Stimulated activated naive B cell treated with anti-CD40 and anti-IgM and Interleukin-4, amounts not matched to agents 10 μg/mL and 1 μg/mL and 100 μg/mL, for 72 hours (primary cell): ENCODE measurements at places on chromosomes 11 and 22.

GRCh38 chr11:44207292-44207691 lies 102.6 kb downstream of the ALX4 start:
- DNase-seq, result no peak

GRCh38 chr11:2911785-2912391 lies 17.3 kb downstream of the PHLDA2 start:
- no peak for DNase-seq

DNA sequence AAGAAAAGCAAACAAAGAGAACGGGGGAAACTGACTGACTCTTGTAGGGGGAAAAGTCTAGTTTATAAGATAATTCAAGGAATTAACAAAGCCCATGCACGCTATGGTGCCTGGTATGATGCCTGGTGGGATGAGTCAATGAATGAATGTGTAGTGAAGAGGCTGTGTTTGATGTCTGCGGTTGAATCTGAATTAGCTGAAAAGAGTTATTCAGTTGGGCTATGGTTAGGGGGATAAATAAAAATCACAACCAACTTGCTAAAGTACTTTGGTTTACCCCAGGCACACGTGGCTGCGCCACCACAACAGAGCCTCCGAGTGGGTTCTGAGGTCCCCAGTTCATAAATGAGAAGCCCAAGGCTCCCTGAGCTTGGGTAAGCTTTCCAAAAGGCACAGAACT lies 369.3 kb upstream of the SYN3 start:
- no peak for DNase-seq

GRCh38 chr11:77425346-77425745 lies 48.5 kb downstream of the PAK1 start:
- DNase-seq, result no peak

DNA sequence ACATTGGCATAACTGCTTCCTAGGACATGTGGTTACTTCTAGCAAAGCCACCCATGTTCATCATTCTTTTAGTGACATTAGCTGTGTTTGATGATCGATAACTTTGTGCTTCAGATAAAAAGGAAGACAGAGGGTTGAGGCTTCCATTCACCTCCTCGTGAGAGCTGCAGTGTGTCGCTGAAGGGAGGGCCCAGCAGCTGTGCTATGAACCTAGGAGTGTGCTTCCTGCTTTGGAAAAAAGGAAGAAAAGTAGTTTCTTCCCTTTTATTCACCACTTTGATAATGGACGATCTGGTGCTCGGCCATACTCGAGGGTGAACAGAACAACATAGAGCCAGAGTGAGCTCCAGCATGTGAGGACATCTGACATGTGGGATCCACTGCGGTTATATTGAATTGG lies 6.1 kb upstream of the RFPL2 start:
- DNase-seq, result no peak

GRCh38 chr11:83520849-83521248 lies 234.7 kb upstream of the CCDC90B start:
- no peak for DNase-seq

DNA sequence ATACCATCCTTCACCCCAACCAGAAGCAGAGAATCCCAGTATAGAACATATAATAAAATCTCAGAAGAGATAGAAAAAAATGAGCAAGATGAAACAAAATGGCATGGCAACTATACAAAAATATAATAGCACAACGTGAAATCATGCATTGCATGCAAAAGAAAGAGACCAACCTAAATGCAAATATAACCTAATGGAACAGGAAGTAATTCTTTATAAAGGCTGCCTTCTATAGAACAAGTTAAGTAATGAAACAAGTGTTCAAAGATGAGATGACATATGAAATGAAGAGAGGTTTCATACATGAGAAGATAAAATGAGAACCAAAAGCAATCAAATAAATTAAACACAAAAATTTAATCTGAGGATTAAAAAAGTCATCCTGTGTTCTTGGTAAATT lies 18.5 kb upstream of the ARHGAP20 start:
- no peak for DNase-seq

- no peak for DNase-seq
These were observed 3.7 kb downstream of the TMEM123 start for GRCh38 chr11:102448869-102449224.

DNA sequence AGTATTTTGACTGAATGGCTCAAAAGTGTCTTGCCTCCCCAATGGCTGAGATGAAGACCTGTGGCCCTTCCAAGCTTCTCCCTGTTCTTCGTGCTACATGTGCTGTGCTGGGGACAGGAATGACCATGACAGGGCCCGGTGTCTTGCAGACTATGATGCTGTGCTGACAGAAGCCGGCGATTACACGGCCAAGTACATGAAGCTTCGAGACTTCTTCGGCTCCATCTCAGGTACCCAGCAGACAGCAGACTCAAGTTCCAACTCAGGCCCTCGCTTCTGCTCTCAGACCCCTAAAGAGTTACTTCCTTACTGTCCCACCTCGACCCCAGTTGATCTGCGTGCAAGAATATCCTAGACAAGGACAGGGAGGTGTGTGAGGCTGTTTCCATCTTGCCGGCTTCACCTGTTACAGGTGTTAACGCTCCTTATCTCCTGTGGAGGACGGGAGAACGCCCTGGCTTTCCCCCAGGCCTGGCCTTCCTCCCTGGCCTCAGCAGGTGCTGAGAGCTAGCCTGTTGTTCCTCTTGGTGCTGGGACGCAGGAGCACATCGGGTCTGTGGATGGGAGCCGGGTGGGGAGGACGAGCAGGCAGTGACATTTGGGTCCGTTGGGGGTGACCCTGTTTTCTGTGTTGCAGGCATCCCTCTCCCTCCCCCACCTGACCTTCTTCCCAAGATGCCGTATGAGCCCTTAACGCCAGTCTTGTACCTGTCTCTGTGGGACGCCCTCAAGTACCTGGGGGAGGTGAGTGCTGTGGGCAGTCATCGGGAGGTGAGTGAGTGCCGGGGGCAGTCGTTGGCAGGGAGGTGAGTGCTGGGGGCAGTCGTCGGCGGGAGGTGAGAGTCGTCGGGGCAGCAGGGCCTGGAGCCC lies 38.1 kb downstream of the GLB1L2 start:
- no peak for DNase-seq

DNA sequence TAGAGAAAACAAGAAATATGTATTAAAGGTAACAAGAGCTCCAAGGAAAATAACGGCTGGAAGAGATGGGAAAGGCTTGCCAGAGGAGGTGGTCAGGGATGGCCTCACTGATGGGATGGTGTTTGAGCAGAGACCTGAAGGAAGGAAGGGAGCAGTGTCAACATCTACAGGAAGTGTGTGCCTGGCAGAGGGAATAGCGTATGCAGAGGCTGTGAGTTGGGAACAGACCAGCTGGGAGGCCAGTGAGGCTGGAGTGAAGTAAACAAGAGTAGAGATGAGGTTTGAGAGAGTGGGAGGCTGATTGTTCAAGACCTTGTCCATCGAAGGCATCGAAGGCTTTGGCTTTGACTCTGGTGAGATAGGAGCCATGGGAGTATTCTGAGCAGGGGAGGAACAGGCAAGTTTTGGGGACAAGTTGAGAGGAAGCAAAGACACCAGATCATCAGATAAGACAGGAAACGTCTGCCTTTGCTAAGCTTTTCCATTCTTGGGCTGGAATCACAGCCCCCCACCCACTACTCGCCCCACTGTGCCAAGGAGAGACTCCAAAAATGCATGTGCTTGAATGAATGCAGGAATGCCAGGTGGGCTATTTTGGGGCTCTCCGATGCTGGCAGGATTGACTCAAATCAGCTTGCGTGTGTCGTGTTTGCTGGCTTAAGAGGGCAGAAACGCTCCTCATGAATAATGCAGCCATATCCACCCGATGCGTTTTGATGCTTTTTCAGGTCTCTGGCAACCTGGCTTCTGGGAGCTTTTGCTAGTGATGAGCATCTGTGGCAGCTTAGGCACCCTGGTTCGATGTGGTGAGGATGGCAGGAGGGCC lies 7.2 kb downstream of the SGSM1 start:
- DNase-seq, result no peak

DNA sequence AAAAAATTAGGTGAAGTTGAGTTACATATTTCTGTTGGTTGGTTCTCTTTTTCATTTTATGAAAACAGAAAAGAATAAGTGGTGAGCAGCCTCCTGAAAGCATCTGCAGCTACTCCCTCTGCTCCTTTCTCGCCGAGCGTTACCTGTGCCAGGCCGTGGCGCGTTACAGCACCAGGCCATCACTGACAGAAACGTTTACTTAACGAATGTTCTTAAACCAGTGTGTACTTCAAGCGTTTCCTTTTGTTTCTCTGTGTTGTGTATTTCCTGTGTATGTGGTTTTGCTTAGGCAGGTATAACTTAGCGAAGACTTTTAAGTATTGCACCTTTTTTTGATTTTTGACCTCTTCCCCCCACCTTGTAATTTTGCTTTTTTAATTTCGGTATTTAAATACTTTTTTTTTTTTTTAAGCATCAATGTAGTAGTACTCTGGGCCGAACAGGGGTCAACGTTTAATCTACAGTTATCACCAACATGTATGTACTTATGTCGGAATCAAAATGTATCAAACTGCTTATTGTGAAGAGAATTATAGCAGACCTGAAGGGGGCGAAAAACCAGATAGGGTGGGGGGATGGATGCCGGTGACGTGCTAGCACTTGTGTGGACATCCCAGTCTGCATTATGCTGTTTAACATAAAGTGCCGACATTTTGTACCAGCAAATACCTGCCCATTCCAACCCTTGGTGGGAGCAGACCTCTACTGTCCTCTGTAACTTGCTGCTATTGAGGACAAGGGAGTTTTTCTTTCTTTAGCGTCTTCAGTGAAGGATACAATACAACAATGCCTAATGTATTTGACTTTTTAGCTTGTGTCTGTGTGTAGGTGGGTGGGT lies 21.6 kb upstream of the ADSL start:
- no peak for DNase-seq

DNA sequence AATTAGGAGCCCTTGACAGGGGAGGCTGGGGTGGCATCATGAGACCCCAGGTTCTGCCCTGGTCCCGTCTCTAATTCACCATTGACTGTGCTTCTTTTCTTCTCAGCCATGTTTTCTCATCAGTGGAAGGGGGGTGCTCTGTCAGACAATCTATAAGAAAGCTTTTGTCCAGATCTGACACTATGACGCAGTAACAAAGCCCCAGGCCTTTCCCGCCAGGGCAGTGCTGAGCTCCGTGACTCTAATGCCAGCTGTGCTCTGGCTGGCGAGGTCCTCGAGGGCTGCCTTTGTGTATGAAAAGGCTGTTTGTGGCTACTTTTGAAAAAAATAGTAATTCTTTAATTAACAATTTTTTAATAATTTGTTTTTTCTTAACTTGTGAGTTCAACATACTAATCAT lies 3.2 kb downstream of the CD6 start:
- DNase-seq, result no peak

GRCh38 chr11:112752563-112752962 lies 208.7 kb upstream of the NCAM1 start:
- DNase-seq, result no peak

GRCh38 chr11:97223647-97224046 lies 833.8 kb downstream of the JRKL start:
- DNase-seq, result no peak

GRCh38 chr11:22792497-22792896 lies 37.1 kb downstream of the SVIP start:
- DNase-seq, result no peak

- no peak for DNase-seq
These were observed 57.6 kb downstream of the NAV2 start for GRCh38 chr11:19770277-19770676.

- DNase-seq, result no peak
These were observed 150.2 kb downstream of the TEAD1 start for GRCh38 chr11:12824281-12825041.

GRCh38 chr11:26613759-26614158 lies 41.7 kb upstream of the MUC15 start:
- no peak for DNase-seq

- no peak for DNase-seq
These were observed 59.8 kb downstream of the NAV2 start for GRCh38 chr11:19772480-19772879.

DNA sequence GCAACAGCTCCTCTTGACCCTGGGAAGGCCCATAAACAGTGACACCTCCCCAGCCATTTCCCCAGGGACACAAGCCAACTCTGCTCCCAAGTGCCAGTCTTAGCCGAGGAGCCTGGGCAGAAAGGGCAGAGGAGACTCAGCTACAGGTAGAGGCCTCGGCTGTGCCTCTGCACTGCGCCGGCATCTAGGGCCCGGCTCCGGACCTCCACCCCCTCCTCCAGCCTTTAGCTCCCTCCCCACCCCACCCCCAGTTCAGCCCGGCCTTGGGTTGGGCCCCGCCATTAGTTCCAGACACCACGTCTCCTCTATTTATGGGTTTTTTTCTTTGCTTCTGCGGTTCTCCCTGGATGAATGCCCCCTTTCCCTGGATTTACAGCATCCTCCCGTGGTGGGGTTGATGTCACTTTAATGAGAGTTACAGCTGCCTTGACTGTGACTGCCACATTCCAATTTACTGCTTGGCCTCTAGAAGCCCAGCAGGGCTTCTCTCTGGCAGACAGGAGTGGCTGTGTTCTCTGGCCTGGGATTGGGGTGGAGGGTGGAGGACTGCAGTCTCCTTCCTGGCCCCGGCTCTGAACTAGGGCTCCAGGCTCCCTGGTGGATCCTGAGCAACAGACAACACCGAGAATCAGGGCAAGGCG lies 13.5 kb upstream of the OAF start:
- no peak for DNase-seq

DNA sequence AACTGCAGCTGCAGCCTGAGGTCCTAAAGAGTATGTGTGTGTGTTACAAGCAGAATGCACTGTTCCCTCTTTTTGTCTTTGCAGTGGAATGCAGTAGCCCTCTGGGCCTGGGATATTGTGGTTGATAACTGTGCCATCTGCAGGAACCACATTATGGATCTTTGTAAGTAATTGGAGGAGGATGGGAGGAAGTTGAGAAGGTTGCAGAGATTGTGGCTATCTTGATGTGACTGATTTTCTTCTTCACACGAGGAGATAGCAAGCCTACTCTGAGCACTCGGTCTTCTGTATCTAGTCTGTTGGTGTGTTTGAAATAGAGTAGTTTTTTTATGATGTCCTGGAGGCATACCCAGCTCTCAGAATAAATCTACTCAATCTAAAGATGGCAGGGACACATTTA lies 2.3 kb downstream of the RBX1 start:
- no peak for DNase-seq

DNA sequence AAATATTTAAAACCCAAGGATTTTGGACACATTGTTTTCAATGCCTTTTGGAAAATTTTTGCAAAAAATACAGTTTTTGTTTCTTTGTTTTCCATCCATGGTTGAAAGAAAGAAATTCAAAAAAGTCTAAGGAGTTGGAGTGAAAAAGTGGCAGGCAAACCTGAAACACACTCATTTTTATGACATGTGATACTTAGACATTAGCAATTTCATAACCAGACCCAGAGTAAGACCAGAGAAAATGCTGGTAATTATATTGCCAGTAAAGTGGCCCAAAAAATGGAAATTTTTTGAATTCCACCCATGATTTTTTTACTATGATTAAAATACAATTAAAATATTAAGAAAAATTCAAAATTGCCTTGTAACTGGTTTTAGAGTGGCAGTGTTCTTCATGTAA lies 128.2 kb downstream of the SLC17A6 start:
- no peak for DNase-seq
